ENCODE measurements at places on chromosomes 4 and X.

DNA sequence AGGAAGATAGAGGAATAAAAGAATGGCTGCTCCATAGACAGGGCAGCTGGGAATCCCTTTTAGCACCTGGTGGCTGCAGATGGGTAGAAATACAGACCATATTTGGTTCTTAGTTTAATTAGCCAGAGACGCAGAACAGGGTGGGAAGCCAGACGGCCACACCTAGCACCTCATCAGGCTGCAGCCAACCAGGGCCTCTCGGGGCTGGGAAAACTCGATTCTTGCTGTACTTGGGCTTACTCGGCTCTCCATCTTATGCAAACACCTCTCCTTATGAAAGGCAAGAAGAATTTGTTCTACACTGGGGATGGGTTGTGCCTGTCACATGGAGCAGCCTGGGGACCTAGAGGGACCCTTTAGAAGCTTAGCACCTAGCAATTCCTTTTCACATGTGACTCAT, 19.7 kb downstream of the IRAK1 start:
- DNase-seq = no peak

DNA sequence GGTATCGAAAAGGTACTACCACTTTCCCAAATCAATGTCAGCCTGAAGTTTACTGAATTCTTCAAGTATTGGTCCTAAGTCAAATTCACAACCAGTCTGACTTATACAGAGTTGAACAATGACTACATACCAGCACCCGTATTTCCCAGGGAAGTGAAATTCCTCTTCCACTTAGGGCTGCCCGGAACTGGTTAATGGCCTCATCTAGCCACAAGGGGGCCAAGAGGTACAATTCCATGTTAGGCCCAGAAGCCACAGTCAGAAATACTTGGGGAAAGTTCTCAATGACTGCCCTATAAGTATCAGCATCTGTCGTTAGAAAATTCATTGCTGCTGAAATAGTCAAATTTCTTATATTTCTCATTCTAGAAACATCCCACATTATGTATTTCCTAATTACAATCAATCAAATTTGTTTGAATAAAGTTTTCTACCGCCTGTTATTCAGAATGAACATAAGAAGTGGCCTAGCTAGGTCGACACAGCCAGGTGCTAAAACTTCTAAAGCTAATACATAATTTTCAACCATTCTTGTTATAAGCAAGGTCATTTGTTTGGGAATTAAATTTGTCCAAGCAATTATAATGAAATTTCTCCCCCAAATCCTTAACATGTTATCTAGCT, 5.6 kb upstream of the PCDH7 start:
- DNase-seq = no peak

DNA sequence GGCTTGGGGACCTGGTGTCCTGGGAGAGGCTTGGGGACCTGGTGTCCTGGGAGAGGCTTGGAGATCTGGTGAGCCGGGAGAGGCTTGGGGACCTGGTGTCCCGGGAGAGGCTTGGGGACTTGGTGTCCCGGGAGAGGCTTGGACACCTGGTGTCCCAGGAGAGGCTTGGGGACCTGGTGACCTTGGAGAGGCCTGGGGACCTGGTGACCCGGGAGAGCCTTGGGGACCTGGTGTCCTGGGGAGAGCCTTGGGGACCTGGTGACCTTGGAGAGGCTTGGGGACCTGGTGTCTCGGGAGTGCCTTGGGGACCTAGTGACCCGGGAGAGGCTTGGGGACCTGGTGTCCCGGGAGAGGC, 12.6 kb downstream of the SHOX start:
- no peak for DNase-seq

- no peak for DNase-seq
These were observed 169.9 kb upstream of the LDB2 start for GRCh38 chr4:17068392-17068791.

DNA sequence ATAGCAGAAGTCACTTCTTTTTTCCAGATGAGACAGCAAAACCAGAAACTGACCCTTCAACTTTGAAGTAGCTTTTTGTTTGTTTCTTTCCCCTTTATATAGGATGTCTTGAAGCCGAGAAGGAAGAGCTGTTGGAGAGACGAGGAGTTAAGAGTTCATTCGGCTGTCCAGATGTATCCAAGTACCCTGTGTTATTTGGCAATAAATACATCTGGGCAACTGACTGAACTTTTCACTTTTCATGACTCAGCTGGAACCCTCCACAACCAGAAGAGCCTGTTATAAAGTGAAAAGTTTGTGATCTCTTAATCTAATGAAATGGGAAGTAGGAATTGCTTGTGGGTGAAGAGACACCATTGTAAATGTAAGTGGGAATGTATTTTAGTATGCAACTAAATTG, 131.2 kb downstream of the HTR2C start:
- no peak for DNase-seq

- DNase-seq = no peak
These were observed 68.4 kb downstream of the ARHGEF38 start for GRCh38 chr4:105620640-105621323.
